ENCODE measurements at places on chromosomes 13 and 19. TPM values are rescaled to one million over a fixed set of nuclear protein-coding genes. Genes with fewer than 3 reads are reported as not detected.
A peak's percentile ranks its signal among the peaks of the same experiment; 100 is the strongest.

GRCh38 chr13:37833411-37833810 is 36.2 kb downstream of the TRPC4 start:
- DNase-seq = no peak

GRCh38 chr13:22099585-22099984 is 428.7 kb downstream of the FGF9 start:
- no peak for DNase-seq

The FSD1 gene
- total RNA-seq = 4.6 TPM

DNA sequence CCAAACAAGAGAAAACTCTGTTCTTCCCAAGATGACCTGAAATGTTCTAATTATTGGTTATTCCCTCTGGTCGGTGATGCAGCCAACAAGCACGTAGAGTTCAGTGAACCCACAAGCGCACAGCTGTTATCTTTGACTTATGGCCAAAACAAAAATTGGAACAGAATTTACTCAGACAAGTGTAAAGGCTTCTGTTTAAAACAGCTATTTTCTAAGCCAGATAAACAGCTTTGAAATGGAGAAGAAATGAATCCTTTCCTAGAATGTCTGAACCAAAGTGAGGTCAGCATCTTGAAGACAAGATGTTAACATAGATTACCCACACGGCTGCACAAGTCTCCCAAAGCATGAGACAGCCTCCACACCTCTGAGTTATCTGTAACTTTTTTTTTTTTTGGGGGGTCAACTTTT is 669.2 kb downstream of the DIAPH3 start:
- DNase-seq = no peak

GRCh38 chr19:48617146-48617937 is 1.6 kb downstream of the RPL18 start:
- no peak for DNase-seq

DNA sequence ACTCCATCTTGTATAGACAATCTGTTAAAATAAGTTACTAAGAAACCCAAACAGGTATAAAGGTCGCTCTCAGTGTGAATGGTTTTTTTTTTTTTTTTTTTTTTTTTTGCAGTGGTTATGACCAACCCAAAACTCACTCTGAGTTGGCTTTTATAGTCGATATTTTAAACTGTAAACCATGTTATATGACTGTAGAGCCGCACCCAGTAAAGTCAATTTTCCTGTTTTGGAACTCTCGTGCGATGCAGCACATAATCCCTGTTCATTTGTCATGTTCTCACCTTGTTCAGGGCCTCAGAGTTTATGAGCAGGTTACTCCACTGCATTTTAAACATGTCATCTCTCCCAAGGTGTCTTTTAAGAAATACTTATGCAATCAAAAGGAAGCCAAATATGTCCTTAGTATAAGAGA is 112.5 kb downstream of the KLF5 start:
- DNase-seq = no peak

DNA sequence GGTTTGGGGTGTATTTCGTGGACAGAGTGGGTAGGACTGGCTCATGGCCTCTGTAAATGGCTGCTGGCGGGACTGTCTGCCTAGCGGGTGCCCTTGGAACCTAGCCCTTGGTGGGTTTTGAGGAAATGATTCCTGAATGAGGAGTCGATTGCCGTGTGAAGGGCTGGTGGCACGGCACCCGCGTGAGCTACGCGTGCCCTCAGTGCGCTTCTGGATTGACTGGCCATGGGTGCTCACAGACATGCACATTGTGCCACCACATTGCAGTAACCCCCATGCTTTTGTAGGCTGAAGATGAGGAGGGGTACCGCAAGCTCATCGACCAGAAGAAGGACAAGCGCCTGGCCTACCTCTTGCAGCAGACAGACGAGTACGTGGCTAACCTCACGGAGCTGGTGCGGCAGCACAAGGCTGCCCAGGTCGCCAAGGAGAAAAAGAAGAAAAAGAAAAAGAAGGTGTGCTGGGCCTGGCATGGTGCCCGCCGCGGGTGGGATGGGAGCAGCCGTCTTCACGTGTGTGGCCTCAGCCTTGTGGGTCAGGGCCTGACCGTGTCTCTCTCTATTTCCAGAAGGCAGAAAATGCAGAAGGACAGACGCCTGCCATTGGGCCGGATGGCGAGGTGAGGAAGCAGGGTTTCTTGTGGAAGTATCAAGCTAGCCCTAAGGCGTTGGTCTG is 35.2 kb downstream of the SMARCA4 start:
- no peak for DNase-seq

GRCh38 chr13:99662678-99663077 is 161.4 kb downstream of the TM9SF2 start:
- DNase-seq = no peak

GRCh38 chr19:39502640-39503417 is 4.1 kb downstream of the DLL3 start:
- peak; percentile 83 for DNase-seq

DNA sequence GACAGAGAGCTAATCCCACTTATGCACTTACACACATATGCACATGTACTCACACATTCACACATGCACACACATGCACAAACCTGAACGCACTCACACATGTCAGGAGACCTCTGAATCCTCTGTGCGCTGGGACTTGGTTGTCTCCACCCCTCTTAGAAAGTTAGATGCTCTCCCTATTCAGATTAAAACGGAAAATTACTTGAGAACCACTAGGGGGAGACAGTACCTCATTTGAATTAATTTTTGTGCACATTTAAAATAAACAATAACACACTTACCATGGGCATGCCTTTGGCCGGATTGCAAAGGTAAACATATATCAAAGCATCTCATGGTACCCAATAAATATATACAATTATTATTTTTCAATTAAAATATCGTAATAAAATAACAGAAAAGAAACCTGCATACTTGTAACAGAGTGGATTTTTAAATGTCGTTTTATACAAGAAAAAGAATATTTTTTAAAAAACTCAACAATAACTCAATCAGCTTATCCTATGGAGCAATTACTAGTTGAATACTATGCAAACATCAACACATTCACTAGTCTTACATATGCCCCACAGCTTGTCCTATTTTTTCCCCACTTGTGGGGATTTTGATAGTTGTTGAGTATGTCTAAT is 9.5 kb upstream of the LILRB4 start:
- DNase-seq = no peak

Data from hematopoietic multipotent progenitor cell (in vitro differentiated cells).